CD4-positive, alpha-beta T cell treated with Interleukin-6 at 100 ng/mL for 8 hours (primary cell): ENCODE measurements at places on chromosomes 11 and 22.

DNA sequence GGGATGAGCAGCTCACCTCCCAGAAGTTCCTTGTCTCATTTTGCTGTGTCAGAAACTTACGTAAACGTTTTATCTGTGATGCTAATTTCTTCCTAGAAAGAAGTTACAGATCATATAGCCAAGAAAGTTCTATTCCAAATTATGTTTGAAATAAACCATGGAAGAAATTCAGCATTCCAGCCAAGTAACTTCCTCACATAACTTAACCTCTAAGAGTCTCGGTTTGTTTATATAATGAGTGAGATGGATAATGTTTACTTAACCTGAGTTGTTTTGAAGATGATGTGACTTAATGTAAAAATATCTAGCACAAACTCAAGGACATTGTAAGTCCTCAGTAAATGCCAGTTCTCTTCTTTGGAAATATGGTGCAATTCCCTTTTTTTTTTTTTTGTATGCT is 8.9 kb upstream of the MUC15 start:
- DNase-seq = no peak

- DNase-seq = no peak
Observed at GRCh38 chr11:11618973-11619435, 2.8 kb downstream of the GALNT18 start.

- DNase-seq = no peak
Observed at GRCh38 chr11:112481893-112482292, 221.2 kb upstream of the PLET1 start.

- DNase-seq = no peak
Observed at GRCh38 chr11:115887316-115887715, 383.1 kb upstream of the CADM1 start.

- no peak for DNase-seq
Observed at GRCh38 chr11:65151331-65151899, 17.1 kb upstream of the SYVN1 start.

GRCh38 chr11:23063276-23063675 is 203.0 kb upstream of the CCDC179 start:
- DNase-seq = no peak

DNA sequence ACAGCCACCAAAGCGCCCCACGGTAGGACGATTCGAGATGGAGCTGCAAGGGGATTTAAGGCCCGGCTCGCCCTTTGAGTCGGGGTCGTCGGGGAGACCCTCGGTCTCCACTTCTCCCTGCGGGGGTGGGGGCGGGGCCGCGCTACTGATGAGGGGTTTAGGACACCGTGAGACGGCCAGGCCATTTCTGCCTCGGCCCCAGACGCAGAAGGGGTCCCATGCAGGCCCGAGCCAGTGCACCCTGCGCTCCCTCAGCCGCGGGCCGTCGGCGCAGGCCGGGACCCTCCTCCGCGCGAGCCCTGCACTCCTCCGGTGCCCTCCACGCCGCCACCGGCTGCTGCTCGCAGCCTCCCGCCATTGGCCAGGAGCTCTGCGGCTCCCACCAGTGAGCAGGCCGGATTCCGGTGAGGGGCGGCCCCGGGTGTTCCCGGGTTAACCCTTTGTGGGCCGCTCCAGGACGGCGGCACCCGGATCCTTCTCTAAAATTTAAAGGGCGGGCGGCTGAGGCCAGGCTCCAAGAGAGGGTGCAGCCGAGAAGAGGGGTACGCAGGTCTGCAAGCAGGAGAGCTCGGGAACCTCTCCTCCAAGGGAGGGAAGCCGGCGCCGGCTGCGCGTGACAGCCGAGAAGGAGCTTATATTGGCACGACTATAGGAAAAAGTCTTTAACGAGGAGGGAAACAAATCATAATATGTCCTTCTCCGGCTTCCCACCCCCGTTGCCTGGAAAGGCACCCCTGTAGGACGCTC is 18.0 kb downstream of the CREB3L1 start:
- peak; percentile 73 for DNase-seq

GRCh38 chr11:118807800-118808778 is 17.1 kb upstream of the DDX6 start:
- no peak for DNase-seq

DNA sequence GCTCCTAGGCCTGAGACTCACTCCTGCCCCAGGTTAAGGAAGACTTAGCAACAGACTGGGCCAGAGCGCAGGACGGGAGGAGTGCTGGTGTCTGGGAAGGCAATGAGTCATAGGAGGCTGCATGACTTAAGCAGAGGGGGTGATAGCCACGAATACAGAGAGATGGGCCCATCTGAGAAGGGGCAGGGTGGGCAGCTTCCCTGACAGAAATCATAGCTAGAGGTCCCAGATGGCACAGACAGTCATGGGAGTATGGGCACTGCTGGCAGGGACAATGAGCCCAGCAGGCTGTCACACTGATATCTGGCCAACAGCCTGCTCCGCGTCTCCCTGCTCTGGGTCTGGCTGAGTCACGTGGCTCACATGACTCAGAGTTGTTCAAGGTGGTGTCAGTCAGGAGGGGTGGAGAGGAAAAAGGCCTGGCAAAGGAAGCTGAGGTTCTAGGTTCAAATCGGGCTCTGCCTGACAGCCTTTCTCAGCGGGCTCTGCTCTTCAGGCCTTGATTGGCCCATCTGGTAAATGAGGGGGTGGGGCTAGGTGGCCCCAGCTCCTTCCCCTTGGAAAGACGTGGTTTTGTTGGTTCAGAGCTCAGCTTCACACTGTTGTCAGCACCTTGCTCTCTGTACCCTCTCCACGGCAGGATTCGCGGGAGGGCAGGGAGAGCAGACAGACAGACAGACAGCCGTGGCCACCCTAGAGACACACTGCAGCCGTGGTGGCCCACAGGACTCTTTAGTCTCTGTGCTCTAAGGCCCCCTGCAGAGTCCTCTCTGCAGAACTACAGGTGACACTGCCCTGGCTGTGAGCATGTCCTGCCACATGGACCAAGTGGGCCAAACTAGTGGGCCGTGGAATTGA is 47.8 kb downstream of the DBX1 start:
- no peak for DNase-seq

DNA sequence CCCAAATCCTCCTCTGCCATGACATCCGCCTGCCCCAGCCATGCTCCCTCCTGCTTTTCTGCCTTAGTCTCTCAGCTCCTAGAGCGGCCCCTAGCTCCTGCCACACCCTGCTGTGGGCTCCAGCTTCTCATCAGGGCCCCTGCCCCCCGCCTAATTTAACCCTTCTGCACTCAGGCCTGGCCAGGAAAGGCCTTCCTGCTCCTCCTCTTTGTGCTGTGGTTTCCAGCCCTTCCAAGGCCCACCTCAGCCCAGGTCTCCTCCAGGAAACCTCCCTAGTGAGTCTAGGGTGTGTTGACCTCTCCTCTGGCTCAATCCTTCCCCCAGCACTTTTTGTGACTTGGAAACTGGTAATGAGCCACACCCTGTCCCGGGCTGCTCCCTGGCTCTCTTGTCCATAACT is 11.3 kb downstream of the PTPN5 start:
- no peak for DNase-seq

- DNase-seq = no peak
Observed at GRCh38 chr22:26325641-26326040, 103.4 kb upstream of the ASPHD2 start.

- no peak for DNase-seq
Observed at GRCh38 chr22:32858957-32859356, 57.5 kb downstream of the TIMP3 start.
